PC-9 (cell line): ENCODE measurements at places on chromosomes 5 and 9.

DNA sequence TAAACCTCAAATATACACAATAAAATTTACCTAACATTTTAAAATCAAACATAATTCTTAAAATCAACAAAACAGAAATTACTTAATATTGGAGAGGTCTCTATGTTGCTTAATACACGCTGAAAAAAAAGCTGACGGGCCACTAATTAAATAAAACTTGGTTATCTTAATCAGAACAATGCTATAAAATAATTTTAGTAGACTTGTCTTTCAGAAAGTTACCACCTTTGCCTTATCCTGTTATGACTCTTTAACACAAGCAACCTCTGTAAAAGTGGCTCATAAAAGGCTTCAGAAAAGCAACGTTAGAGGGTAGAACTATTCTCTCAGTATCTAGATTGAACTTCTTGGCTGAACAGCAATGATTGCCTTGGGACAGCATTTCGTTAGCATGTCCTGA is 251.0 kb upstream of the RIOK2 start:
- DNase-seq = no peak
- H3K27me3 ChIP-seq = no peaks in the 10 kb centered on the region
- no peak overlapping the region for H3K4me3 ChIP-seq
- no peaks in the 10 kb centered on the region for H3K36me3 ChIP-seq
- H3K27ac ChIP-seq = no peak overlapping the region

DNA sequence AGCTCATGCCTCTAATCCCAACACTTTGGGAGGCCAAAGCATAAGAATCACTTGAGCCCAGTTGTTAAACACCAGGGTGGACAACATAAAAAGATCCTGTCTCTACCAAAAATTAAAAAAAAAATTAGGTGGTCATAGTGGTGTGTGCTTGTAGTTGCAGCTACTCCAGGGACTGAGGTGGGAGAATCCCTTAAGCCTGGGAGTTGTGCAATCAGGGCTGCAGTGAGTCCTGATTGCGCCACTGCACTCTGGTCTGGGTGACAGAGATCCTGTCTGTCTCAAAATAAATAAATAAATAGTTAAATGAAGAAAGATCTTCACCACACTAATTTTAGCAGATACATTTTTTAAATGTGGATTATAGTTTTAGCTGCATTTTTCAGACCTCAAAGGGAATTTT is 433.2 kb downstream of the MAT2B start:
- no peaks in the 10 kb centered on the region for H3K4me1 ChIP-seq
- H3K27me3 ChIP-seq = no peaks in the 10 kb centered on the region
- no peak overlapping the region for H3K27ac ChIP-seq
- no peak overlapping the region for H3K4me3 ChIP-seq
- no peaks in the 10 kb centered on the region for H3K36me3 ChIP-seq
- DNase-seq = no peak

- H3K36me3 ChIP-seq = no peaks in the 10 kb centered on the region
- no peak overlapping the region for H3K4me3 ChIP-seq
- H3K4me1 ChIP-seq = no peaks in the 10 kb centered on the region
Measured at GRCh38 chr9:75152416-75152815, 64.1 kb downstream of the OSTF1 start.

GRCh38 chr9:69671311-69671878 is 776 bp downstream of the APBA1 start:
- H3K27ac ChIP-seq = no peak overlapping the region
- H3K4me1 ChIP-seq = peaks cover 32% of the 10 kb centered on the region
- H3K4me3 ChIP-seq = no peak overlapping the region
- DNase-seq = no peak

GRCh38 chr5:172054611-172055153 is 48.2 kb upstream of the FBXW11 start:
- H3K36me3 ChIP-seq = no peaks in the 10 kb centered on the region
- no peaks in the 10 kb centered on the region for H3K27me3 ChIP-seq
- no peak overlapping the region for H3K4me3 ChIP-seq

DNA sequence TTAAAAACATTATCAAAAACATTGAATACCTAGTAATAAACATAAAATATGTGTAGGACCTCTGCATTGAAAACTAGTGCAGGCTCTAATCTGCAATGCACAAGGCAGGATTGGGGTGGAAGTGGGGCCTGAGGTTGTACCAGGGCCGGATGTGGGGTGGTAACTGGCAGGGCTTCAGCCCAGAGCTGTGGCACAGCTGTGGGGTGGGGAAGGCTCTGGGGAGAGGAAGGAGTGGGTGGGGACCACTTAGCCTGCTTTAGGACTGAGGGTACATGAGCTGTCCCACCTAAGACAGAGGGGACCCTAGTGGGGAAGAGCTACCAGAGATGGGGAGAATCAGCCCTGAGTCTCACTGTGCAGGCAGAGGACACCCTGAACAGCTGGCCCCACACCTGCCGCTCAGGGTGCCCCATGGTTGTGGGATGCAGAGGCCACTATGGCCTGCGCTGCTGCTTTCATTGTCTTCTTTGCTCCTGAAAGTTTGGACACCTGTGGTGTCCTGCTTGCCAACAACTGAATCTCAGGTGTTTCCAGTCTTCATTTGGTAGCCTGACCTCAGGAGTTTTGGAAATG is 311.4 kb downstream of the TLE4 start:
- peaks cover 13% of the 10 kb centered on the region for H3K27me3 ChIP-seq
- no peak for DNase-seq
- H3K4me3 ChIP-seq = no peak overlapping the region
- no peak overlapping the region for H3K27ac ChIP-seq
- H3K4me1 ChIP-seq = no peaks in the 10 kb centered on the region

DNA sequence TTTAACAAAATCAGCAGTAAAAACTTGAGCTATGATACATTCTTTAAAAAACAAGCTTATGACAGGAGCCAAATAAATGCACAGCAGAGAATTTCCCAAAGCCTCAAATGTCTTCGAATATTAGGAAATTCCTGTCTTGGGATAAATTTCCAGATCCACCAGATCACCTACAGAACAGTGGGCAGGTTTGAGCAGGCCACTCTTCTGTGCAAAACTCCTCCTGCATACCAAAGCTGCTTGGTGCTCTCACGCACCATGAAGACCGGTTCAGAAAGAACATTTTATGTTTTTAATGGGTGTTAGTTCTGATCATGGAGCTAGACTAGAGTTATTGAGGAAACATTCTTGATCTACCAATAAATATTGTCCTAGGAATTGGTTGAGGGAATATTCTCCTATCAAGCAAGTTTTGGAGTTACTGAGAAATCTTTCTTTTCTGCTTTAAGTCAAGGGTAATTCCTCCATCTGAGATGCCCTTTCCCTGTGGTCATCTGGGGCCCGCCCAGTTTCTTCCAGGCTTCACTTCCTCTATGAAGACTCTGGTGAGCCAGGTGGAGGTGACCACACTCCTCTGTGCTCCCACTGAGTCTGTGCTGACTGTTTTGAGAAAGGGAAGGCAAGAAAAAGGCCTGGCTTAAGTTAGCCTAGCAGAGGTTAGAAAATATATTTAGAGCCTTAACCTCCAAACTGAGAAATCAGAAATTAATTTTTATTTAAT is 17.9 kb downstream of the TNFSF15 start:
- no peak for DNase-seq
- no peaks in the 10 kb centered on the region for H3K36me3 ChIP-seq
- H3K4me3 ChIP-seq = no peak overlapping the region
- H3K27me3 ChIP-seq = 0 out of 2 replicates have a peak, but pooled peaks cover 4% of the 10 kb centered on the region
- H3K27ac ChIP-seq = no peak overlapping the region

DNA sequence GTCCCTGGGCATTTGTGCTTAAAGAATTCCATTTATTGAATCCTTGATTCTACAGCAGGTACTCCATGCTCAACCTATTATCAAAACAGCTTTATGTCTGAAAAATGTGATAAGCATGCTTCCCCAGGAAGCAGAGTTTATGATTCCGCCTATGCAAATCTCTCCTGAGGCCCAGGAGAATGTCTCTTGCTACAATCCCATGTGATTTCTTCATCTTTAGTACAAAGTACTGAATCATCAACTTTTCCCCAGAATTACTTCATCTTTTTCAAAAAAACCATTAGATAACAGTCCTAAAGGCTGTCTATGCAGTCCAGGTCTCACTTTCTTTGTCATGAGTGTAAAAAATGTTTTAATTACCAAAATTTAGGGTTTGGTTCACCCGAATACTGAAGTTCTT is 130.2 kb upstream of the ADAMTSL1 start:
- no peak overlapping the region for H3K4me3 ChIP-seq
- no peak for DNase-seq
- H3K27ac ChIP-seq = no peak overlapping the region

DNA sequence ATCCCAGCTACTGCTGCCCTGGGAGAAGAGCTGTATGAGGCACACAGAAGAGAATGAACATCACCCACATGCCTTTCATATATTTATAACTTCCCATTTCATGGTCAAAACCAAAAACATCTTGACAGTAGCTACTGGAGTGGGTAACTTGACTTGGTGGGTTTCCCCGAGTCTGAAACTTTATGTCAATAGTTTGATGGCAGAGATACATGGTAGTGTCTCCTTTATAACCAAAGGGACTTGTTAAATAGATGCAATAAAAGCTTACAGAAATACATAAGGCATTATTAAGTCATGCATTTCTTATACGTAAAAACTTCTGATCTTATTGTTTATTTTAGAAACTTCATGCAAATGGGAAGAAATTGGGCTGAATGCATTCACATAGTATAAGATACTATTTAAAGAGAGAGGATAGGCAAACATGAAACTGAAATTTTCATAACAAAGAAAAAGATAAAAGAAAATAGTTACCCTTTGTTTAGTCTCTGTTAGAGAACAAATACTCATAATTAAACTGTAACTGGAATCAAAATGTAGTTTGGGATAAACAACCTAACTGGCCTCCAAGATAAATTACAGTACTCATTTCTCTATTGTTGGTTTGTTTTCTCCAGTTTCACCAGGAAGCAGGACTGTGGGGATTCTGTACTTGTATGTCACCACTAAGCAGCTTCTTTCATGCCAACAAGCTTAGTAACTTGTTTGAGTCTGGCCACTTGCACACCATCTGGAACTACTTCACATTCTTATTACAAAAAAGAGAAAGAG is 459.3 kb upstream of the MEF2C start:
- H3K27ac ChIP-seq = no peak overlapping the region
- no peaks in the 10 kb centered on the region for H3K27me3 ChIP-seq
- H3K4me1 ChIP-seq = no peaks in the 10 kb centered on the region
- no peak overlapping the region for H3K4me3 ChIP-seq
- no peaks in the 10 kb centered on the region for H3K36me3 ChIP-seq

GRCh38 chr5:143132739-143133138 is 270.7 kb downstream of the NR3C1 start:
- H3K4me1 ChIP-seq = no peaks in the 10 kb centered on the region
- no peak for DNase-seq
- no peak overlapping the region for H3K27ac ChIP-seq

DNA sequence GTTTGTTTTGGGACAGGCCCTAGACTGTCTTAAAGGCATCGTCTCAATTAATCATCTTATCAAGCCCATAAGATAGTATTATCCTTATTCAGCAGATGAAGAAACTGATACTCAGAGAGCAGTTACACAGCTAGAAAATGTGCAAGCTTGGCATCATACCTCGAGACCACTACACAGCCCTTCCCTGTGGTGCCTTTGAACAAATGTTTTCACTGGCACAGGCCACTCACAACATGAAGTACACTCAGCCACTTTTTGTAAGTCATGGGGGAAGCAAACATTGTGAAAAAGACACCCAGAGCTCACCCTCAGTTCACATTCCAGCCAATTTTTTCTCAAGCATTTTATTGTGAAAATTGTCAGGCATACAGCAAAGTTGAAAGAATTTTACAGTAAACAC is 122.5 kb downstream of the WDR41 start:
- no peak overlapping the region for H3K4me3 ChIP-seq
- no peak for DNase-seq
- H3K36me3 ChIP-seq = no peaks in the 10 kb centered on the region
- H3K4me1 ChIP-seq = no peaks in the 10 kb centered on the region
- H3K27me3 ChIP-seq = no peaks in the 10 kb centered on the region
- H3K27ac ChIP-seq = no peak overlapping the region

DNA sequence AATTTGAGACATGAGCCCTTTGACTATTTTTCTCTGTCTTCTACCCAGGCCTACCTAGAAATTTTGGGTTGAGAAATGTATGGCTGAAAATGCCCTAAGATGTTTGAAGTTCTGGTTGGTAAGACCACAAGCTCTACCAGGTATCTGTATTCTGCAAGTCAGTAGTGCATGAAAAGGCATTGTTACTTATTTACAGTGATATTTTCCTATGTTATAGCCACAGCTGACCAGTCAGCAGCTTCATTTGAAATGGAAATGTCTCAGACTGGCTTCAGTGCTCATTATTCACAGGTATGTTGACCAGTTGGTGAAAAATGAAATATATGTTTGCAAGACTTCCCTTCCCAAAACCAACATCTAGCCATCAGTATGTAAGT is 91.9 kb upstream of the ITGA2 start:
- no peak overlapping the region for H3K27ac ChIP-seq
- no peaks in the 10 kb centered on the region for H3K4me1 ChIP-seq
- no peaks in the 10 kb centered on the region for H3K36me3 ChIP-seq
- no peak for DNase-seq
- no peak overlapping the region for H3K4me3 ChIP-seq

DNA sequence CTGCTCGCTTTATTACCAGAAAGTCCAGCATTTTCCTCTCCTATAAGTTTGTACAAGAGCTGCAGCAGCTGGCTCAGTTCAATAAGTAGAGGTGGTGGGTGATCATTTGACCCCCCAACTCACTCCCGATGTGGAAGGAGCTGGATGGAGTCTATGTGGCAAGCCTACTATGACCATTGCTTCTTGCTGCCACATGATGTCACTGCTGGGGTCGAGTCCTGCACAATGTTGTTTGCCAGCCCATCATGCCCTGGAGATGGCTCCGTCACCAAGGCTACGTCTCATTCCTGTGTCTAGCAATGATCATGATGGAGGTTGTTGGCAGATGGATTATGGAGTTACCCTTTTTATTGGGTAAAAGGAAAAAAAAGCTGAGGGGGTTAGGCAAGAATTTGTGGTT is 266.3 kb downstream of the PSAT1 start:
- no peaks in the 10 kb centered on the region for H3K36me3 ChIP-seq
- no peak overlapping the region for H3K27ac ChIP-seq
- DNase-seq = no peak
- H3K4me1 ChIP-seq = no peaks in the 10 kb centered on the region

GRCh38 chr9:135082536-135082935 is 4.9 kb upstream of the OLFM1 start:
- DNase-seq = no peak
- peaks cover 87% of the 10 kb centered on the region for H3K27me3 ChIP-seq
- H3K36me3 ChIP-seq = no peaks in the 10 kb centered on the region
- no peaks in the 10 kb centered on the region for H3K4me1 ChIP-seq
- no peak overlapping the region for H3K4me3 ChIP-seq
- H3K27ac ChIP-seq = no peak overlapping the region

DNA sequence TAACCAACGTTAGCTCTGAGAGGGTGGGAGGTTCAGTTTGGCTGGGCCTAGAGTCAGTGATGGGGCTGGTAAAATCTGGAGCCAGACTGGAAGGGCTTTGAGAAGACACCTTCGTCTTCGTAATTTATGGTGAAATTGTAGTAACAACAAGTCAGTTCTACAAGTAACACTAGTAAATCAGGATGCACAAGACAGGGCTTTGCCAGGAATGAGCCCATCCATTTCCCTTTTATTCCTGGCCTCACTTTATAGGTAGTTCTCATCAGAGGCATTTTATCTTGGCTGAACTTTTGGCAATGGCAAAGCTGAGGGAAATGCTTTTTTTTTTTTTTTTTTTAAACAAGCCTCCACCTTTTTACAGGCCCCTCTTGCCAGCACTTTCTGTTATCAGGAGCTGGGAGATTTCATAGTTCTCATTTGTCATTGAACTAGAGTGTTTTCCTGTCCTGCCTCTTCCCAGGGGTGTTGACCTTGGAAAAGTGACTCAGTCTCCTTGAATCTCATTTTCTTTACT is 110.5 kb upstream of the KLF4 start:
- no peak for DNase-seq
- H3K4me1 ChIP-seq = no peaks in the 10 kb centered on the region
- H3K36me3 ChIP-seq = no peaks in the 10 kb centered on the region
- H3K27ac ChIP-seq = no peak overlapping the region
- H3K27me3 ChIP-seq = no peaks in the 10 kb centered on the region

GRCh38 chr5:174402222-174402812 is 322.1 kb upstream of the MSX2 start:
- no peaks in the 10 kb centered on the region for H3K4me1 ChIP-seq
- peaks cover 28% of the 10 kb centered on the region; the same call in 1 of the 2 replicates for H3K27me3 ChIP-seq
- no peaks in the 10 kb centered on the region for H3K36me3 ChIP-seq
